ENCODE measurements at places on chromosomes 1 and 21.

- no peaks in the 10 kb centered on the region for H3K4me1 ChIP-seq
- no peak overlapping the region for H3K27ac ChIP-seq
- DNase-seq, result no peak
- H3K36me3 ChIP-seq, result no peaks in the 10 kb centered on the region
- H3K27me3 ChIP-seq, result no peaks in the 10 kb centered on the region
These were observed 7.4 kb downstream of the SPRR5 start for GRCh38 chr1:152954436-152954835.

- no peaks in the 10 kb centered on the region for H3K27me3 ChIP-seq
- H3K4me3 ChIP-seq, result no peak overlapping the region
- H3K27ac ChIP-seq, result no peak overlapping the region
- H3K36me3 ChIP-seq, result no peaks in the 10 kb centered on the region
These were observed 388.4 kb downstream of the DISC1 start for GRCh38 chr1:232014941-232015340.

DNA sequence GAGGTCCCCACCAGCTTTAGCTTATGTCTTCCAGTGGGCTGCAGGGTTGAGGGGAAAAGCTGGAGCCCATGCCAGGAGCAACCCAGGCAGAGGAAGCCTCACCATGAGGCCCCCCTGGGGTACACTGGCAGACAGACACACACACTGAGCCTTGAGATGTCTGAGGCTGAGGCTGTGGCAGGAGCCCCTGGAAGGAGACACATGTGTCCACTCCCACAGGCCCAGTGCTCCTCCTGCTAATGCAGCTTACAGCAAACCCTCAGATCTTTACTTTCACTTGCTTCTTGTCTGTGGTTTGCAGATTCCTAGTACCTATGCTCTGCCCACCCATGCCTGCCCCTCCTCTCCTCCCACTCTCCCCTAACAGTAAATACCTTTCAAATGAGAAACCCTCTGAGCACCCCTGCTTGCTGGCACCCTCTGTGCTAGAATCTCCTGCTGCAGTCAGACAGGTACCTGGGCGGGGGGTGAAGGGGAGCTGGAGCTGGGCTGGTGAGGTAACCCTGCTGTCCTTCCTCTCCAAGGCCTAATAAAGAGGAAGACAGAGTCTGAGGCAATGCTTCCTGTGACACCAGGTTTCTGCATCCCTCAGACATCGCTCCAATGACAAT lies 63.4 kb upstream of the NEK2 start:
- DNase-seq, result peak; percentile 7
- H3K4me1 ChIP-seq, result peaks cover 6% of the 10 kb centered on the region
- no peak overlapping the region for H3K4me3 ChIP-seq
- no peaks in the 10 kb centered on the region for H3K36me3 ChIP-seq

- H3K4me3 ChIP-seq, result no peak overlapping the region
- no peaks in the 10 kb centered on the region for H3K36me3 ChIP-seq
- no peak overlapping the region for H3K27ac ChIP-seq
- H3K27me3 ChIP-seq, result no peaks in the 10 kb centered on the region
- H3K4me1 ChIP-seq, result peaks cover 23% of the 10 kb centered on the region
These were observed 30.3 kb upstream of the CLIC4 start for GRCh38 chr1:24714859-24715520.

GRCh38 chr1:198809247-198809646 lies 170.4 kb downstream of the PTPRC start:
- peak overlapping the region; percentile 41 for H3K27ac ChIP-seq
- H3K4me3 ChIP-seq, result no peak overlapping the region
- no peaks in the 10 kb centered on the region for H3K36me3 ChIP-seq
- H3K27me3 ChIP-seq, result no peaks in the 10 kb centered on the region

DNA sequence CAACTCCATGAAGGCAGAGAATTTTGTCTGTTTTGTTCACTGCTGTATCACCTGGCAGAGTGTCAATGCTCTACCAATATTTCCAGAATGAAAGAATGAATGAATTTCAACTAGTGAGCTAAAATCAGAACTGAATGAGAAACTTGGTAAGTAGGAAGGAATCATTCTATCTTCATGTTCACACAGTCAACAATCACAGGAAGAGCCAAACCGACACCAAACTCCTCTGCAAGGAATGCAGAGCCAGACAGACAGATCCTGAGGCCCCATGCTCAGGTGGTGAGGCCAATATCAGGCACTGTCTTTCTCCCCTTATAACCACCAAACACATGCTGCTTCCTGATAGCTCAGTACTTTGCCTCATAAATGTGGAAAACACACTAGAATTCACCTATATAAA lies 139.1 kb downstream of the SLC45A1 start:
- no peak for DNase-seq
- no peaks in the 10 kb centered on the region for H3K27me3 ChIP-seq
- H3K27ac ChIP-seq, result peak overlapping the region; percentile 73
- H3K4me3 ChIP-seq, result no peak overlapping the region
- H3K4me1 ChIP-seq, result peaks cover 25% of the 10 kb centered on the region

DNA sequence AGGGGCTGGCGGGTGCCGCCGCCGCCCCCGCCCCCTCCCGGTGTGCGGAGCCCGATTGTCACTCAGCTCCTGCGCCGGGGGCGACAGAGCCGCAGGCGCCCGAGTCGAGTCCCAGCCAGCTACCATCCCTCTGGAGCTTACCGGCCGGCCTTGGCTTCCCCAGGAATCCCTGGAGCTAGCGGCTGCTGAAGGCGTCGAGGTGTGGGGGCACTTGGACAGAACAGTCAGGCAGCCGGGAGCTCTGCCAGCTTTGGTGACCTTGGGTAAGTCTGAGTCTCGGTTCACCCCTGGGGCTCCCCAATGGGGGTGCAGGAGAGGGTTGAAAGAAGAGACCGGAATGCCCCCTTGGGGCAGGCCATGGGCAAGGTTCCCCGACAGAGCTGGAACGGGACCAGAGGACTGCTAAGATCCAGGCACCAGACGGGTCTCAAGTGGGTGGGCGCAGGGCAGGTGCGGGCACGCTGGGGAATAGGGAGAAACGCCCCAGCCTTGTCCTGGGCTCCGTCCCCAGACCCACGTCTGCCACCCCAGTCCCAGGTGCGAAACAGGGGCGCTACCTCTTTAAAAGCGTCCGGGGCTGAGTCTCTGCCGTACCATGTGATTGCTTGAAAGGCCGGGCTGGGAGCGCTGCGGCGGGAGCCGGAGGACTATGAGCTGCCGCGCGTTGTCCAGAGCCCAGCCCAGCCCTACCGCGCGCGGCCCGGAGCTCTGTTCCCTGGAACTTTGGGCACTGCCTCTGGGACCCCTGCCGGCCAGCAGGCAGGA lies at the start of gene ADORA1:
TSS of gene ADORA1 (plus strand) at position 61 of the 765 bp plus-strand sequence. CDS start 1,116 bp downstream, outside the sequence.
- H3K27ac ChIP-seq, result no peak within 1 kb of the TSS
- H3K27me3 ChIP-seq, result peaks cover 43% of the 10 kb centered on the region

DNA sequence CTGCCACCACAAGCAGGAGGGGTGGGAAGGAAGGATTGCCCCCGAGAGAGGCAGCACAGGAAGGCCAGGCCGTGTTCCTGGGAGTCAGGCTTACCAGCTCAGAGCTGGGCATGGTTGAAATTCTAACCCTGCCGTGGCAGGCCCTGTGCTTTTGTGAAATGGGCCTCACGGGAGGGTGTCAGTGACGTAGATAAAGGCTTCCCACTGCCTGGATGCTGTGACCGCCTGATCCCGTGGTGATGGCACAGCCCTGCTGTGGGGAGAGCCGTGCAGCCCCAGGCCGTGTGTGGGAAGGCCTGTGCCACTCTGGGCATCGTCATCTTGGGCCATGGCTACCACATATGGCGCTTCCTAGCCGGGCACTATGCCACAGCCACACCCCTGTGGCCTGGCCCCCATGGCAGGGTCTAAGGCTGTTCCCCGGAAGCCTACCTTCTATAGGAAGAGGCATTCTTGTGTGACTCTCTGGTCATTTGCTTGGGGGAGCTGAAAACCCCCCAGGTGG lies 161.3 kb downstream of the PCBP3 start:
- no peak overlapping the region for H3K27ac ChIP-seq
- H3K27me3 ChIP-seq, result peaks cover 5% of the 10 kb centered on the region
- H3K36me3 ChIP-seq, result no peaks in the 10 kb centered on the region
- DNase-seq, result no peak

GRCh38 chr1:112040891-112041740 lies 51.6 kb upstream of the KCND3 start:
- H3K4me3 ChIP-seq, result no peak overlapping the region
- no peak for DNase-seq
- no peaks in the 10 kb centered on the region for H3K36me3 ChIP-seq
- no peak overlapping the region for H3K27ac ChIP-seq

- no peaks in the 10 kb centered on the region for H3K36me3 ChIP-seq
- no peak overlapping the region for H3K27ac ChIP-seq
- no peak overlapping the region for H3K4me3 ChIP-seq
- no peak for DNase-seq
- H3K27me3 ChIP-seq, result peaks cover 29% of the 10 kb centered on the region
These were observed 78.8 kb upstream of the ABCD3 start for GRCh38 chr1:94339206-94339927.

DNA sequence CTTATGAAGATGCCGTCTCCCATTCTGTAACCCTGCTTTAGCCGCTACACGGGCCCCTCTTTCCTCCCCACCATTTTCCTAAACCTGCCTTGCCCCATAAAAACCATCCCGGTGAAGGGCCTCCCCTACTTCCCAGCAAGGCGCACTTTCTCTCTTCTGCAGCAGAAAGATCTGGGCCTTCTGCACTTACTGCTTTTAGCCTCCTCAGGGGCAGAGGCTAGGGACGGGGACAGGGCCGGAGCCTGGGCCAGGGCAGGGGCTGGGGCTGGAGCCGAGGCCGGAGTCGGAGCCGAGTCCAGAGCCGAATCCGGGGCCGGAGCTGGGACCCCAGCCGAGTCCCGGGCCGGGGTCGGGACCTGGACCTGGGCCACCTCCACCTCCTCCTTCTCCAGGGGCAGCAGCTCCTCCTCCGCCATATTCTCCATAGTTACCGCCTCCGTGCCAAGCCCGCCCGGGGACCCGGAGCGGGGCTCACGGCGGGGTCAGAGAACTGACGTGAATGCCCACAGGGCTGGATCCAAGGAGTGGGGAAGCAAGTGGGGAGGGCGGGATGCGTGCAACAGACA lies 382 bp downstream of the TRMT1L start:
- peaks cover under 1% of the 10 kb centered on the region for H3K36me3 ChIP-seq
- peak overlapping the region; percentile 70 for H3K4me3 ChIP-seq
- peak overlapping the region; percentile 90 for H3K27ac ChIP-seq
- H3K27me3 ChIP-seq, result no peaks in the 10 kb centered on the region
- H3K4me1 ChIP-seq, result peaks cover 2% of the 10 kb centered on the region

- H3K4me1 ChIP-seq, result peaks cover 13% of the 10 kb centered on the region
- peak; percentile 69 for DNase-seq
- H3K36me3 ChIP-seq, result no peaks in the 10 kb centered on the region
- no peaks in the 10 kb centered on the region for H3K27me3 ChIP-seq
These were observed 45.5 kb downstream of the CACHD1 start for GRCh38 chr1:64515427-64515826.

DNA sequence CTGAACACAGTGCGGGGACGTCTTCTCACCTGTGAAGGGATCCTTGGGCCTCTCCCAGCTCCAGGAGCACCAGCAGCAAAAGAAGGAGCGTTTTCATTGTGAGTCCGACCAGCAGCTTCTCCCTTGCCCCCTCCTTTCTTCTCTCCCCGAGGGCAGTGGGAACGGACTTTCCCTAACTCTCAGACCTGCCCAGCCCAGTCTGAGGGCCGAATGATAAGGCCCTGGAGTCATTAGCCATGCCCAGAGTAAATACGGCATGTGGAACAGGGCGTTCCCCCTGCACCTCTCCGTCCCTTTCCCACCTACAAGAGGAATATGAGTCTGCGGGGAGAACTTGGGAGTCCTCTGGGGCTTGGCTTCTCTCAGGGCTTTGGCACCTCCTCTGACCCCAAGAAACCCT lies at the start of gene CTSE:
TSS of gene CTSE (minus strand) at position 201 of the 400 bp plus-strand sequence. CDS start at position 97, 104 bp downstream.
- peaks cover 4% of the 10 kb centered on the region for H3K4me1 ChIP-seq
